SK-N-DZ (cell line): ENCODE measurements at places on chromosomes 5 and 9.

GRCh38 chr9:95095641-95096355 is 221.7 kb downstream of the FANCC start:
- DNase-seq: peak; percentile 41

DNA sequence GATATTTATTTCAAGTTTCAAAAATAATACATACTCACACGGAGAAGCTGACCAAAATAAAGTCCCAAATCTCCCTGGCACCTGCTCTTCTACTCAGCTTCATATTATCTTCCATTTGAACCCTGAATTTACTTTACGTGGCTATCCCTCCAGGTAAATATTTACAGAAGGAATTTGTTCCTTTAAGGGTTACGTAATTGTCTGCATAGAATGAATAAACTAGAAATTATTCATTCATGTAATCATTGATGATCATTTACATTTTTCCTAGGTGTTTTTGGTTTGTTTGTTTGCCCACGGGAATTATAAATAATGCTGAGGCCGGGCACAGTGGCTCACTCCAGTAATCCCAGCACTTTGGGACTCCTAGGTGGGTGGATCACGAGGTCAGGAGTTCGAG is 251.2 kb downstream of the PLK2 start:
- DNase-seq: no peak

- DNase-seq: no peak
Observed at GRCh38 chr5:72167804-72168203, 60.5 kb downstream of the MAP1B start.

GRCh38 chr9:20538956-20539355 is 83.3 kb downstream of the MLLT3 start:
- DNase-seq: no peak

GRCh38 chr5:115571441-115571878 is 26.9 kb upstream of the FEM1C start:
- no peak for DNase-seq
